ENCODE measurements at places on chromosomes 12 and 14.

DNA sequence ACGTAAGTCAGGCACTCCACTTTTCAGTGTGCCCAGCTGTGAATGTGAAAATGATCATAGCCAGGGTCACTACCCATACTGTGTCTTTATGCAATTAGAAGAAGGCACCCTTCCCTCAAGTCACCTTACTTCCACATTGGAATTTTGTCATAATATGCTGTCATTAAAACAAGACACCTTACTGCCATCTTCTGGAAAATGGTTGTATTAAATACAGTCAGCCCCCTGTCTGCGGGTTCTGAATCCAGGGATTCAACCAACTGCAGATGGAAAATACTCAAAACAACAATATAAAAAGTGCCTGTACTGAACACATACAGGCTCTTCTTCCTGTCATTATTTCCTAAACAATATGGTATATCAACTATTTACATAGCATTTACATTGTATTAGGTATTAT is 70.2 kb upstream of the TBX5 start:
- peak; percentile 50 for DNase-seq

DNA sequence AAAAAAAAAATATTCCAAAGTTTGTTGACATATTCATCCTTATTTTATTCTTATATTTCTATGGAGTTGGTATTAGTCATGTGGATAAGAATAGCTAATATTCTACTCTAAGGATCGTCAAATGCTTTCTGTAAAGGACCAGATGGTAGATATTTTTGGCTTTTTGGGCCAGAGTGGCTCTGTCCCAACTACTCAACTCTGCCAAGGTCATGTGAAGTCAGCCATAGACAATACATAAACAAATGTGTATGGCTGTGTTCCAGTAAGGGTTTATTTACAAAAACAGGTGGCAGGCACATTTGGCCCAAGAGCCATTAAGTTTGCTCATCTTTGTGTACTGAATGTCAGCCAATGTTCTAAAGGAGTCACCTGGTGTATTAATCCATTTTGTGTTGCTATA is 131.8 kb downstream of the TBX5 start:
- no peak for DNase-seq

DNA sequence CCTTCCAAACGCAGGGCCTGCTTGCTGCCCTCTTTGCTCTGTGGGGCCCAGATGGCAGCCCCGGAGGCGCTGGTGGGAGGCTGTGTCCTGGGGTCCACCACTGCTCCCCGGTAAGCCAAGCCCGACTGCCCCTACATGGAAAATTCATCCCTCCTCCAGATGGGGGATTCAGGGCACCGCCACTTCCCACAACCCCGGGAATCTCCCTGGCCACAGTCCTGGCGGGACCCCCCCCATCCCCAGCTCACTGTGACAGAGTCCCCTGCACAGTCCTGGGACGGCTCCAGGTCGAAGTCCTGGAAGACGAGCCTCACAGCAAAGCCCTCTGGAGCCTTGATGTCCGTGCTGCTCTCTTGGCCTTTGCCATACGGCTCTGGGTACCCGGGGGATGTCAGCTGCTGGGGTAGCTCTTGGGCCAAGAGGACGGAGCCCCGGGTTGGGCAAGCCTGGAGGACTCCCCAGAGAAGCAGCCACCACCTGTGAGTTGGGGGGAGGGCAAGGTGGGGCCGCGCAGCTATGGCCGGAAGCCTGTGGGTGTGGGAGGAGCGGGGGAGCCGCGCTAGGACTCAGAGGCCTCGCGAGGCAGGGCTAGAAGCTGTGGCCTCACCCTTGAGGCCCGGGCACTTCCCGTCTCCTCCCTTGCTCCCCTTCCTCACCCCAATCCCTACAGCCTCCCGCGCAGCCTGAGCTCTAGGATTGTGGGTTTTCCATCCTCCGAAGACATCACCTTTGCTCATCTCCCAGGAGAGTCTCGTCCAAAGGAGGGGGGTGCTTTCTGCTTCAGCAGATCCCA is 815 bp downstream of the C1RL start:
- peak; percentile 83 for DNase-seq

DNA sequence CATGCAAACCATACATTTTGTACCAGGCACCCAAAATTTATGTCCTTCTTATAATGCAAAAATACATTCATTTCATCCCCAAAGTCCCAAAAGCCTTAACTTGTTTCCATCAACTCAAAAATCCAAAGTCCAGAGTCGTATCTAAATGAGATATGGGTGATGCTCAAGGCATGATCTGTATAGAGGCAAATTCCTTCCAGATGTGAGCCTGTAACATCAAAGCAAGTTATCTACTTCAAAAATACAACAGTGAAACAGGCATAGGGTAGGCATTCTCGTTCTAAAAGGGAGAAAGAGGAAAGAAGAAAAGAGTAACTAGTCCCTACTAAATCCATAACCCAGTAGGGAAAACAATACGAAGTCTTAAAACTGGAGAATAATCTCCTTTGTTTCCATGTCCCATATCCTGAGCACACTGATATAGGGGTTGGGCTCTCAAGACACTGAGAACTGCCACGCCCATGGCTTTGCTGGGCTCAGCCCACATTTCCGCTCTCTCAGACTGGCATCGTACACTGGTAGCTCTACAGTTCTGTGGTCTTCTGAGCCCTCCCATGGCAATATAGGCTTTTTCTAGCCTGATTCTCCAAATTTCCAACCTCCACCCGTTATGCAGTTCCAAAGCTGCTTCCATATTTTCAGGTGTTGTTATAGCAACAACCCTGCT is 232.8 kb downstream of the TMTC2 start:
- no peak for DNase-seq

DNA sequence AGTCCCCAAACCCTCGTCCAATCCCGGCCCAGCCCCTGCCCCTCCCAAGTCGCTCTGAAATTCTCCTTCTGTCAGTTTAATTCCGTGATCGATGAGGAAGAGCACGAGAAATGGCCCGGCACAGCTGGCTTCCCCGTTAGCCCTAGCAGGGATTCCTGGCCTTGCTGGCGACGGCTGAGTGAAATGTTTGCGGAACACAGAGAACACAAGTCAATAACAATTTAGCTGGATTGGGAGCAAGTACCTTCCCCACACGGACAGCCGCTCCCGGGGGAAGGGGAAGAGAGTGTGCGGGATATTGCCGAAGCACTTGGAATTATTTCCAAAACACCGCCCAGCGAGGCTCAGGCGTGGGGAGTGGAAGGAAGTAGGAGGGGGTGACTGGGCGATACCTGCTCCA is 134.6 kb downstream of the RBM19 start:
- DNase-seq = no peak

DNA sequence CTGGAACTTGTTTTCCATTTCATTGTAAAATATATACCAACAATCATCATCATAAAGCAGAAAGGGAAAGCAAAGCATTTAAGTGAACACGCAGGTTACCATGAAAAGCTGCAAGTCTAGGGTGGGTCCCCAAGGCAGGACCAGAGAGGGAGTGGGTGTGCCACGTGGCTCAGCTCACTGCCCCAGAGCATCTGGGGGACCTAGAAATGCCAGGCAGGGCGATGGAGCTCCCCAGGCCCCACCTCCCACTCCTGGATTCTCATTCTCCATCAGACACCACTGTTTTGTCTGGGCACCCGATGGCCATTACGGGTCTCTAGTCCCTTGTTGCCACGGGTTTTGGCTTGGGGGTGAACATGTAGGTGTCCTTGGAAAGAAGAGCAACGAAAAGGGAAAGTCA is 34.7 kb downstream of the BCL11B start:
- DNase-seq = no peak

DNA sequence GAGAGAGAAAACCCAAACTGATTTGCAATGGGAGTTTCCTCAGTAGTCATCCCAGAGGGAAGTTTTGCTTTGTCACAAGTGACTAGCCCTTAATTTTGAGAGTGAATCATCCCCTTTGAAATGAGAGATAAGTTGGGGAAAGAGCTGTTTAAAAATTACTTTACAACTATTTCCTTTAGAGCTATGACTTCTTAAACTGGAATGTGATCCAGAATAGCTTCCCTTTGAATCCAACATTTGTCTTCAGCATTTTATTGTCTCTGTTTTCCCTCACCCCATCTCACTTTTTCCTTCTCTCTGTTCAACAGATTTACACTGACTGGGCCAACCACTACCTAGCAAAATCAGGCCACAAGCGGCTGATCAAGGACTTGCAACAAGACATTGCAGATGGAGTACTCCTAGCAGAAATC is 109.3 kb downstream of the NAV3 start:
- DNase-seq = peak; percentile 77

GRCh38 chr14:68910540-68910939 is 68.6 kb downstream of the ACTN1 start:
- DNase-seq = peak; percentile 57

- peak; percentile 87 for DNase-seq
These were observed 3.7 kb downstream of the TMEM253 start for GRCh38 chr14:21104448-21105060.

DNA sequence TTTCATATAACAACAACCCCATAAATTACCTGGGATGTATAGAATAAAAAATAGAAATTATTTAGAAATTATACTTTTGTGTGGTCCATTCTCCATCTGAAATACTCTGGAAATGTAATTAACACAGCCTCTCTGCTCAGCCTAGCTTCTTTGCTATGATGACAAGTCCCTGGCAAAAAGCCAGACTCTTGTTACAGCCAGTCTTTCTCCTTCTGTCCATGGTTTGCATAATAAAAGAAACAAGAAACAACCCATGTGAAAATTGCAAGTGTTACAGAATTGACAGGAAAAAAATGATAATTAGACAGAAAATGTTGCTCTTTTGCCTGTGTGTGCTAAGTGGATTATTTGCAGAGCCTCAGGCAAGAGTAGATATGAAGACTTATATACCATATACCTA is 61.3 kb downstream of the C12orf50 start:
- DNase-seq = peak; percentile 36

- DNase-seq = no peak
These were observed 36.7 kb downstream of the TMEM116 start for GRCh38 chr12:111976291-111976690.

DNA sequence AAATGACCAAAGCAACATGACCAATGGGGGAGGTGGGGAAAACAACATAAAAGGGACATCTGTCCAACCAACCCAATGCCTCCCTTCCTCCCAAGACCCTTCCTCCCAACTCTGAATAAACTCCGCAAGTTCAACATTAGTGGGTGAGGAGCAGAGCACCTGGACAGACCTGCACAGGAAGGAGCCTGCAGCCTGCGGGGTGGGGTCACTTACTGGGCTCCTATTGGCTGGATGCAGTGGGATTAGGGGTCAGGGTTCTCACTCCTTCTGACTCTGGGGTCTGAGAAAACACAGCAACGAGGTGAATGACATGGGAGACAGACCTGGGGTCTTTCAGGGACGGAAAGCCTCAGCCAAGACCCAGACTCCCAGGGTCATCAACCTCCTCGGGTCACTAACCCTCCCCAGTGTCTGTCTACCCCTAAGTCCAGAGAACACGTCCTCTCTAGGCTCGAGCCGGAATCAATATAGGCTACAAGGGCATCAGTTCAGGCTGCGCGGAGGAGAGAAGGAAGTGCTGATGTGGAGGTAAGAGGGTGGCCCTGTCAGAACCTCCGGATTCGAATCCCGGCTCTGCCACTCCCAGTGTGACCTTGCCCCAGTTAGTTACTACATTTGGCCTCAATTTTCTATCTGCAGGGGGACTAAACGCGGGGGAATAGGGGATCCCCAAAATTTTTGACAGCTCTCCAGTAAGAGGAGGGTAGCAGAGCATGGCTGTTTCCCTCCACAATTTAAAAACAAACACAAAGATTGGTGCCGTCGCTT is 860 bp downstream of the NDRG2 start:
- no peak for DNase-seq

GRCh38 chr12:96289067-96289466 is 94.9 kb downstream of the ELK3 start:
- DNase-seq = no peak

DNA sequence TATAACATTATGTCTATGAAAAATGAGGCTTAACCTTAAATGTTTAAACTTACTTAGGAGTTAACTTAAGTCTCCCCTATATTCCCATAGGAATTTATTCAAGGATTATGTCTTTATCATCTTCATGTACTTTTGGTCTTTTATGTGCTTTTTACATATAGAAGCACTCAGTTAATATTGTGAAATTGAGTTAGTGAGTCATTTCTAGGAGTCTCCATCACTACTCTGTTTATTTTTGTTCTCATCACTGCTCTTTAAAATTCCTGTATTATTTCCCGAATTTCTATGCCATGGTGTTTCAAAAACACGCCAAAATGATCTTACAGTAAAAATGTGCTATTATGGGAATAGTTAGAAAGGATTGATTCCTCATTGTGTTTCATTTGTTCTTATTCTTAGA is 31.6 kb downstream of the TBC1D15 start:
- peak; percentile 45 for DNase-seq

GRCh38 chr14:24428628-24429394 is 657 bp downstream of the CBLN3 start:
- DNase-seq = no peak

DNA sequence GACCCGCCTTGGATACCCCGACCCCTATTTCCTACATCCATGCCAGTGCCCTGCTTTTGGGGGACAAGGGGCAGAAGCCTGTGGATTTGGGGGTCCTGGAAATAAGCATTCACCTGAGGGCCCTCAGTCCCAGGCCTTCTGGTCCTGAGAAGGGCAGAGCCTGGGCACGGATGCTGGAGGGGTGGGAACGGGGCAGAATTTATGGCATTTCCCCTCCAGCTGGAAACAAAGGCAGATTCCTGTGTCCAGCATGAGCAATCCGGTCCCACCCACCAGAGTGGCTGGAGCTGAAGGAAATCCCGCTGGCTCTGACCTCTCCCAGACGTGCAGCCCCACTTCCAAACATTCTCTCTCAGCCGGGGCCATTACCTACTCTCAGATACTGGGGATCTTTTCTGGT is 9.3 kb downstream of the ANKRD33 start:
- peak; percentile 64 for DNase-seq

GRCh38 chr12:54725233-54725843 is 77.2 kb upstream of the DCD start:
- peak; percentile 44 for DNase-seq

DNA sequence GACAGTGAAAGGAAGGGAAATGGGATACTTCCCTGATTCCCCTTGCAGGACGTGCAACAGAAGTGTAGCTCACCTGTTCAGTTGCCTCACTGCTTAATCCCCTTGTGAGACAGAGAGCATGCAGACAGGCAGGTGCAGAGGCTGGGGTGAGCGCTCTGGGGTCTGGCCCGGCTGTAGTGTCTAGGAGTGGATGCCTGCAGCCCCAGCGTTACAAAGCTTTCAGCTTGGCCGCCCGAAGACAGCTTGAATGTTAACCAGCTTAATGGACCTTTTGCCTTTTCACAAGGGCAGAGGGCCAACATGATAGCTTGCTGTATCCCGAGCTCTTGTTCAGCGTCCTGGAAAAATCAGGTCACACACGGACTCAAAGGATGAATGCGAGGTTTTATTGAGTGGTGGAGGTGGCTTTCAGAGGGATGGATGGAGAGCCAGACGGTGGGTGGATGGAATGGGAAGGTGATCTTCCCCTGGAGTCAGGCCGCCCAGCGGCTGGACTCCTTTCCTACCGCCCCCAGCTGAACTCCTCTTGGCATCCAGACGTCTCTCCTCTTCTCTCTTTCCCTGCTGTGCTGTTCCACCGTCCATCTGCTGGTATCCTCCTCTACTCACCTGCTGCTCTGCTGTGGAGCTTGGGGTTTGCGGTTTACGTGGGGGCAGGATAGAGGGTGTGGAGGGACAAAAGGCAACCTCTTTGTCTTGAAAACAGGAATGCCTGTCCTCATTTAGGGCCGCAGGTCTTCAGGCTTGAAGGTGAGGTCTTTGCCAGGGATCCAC is 86.2 kb upstream of the RESF1 start:
- no peak for DNase-seq

- DNase-seq = no peak
These were observed 669.9 kb downstream of the SLC16A7 start for GRCh38 chr12:60265741-60266140.

GRCh38 chr12:95413576-95413975 is 60.4 kb upstream of the METAP2 start:
- peak; percentile 48 for DNase-seq

GRCh38 chr12:18551701-18552100 is 186.1 kb downstream of the PLCZ1 start:
- DNase-seq = no peak

GRCh38 chr14:67582061-67582460 is 18.0 kb downstream of the PIGH start:
- no peak for DNase-seq
